ENCODE measurements at places on chromosomes 6 and 20.

GRCh38 chr20:56363491-56363890 lies 4.7 kb downstream of the FAM210B start:
- DNase-seq: no peak

DNA sequence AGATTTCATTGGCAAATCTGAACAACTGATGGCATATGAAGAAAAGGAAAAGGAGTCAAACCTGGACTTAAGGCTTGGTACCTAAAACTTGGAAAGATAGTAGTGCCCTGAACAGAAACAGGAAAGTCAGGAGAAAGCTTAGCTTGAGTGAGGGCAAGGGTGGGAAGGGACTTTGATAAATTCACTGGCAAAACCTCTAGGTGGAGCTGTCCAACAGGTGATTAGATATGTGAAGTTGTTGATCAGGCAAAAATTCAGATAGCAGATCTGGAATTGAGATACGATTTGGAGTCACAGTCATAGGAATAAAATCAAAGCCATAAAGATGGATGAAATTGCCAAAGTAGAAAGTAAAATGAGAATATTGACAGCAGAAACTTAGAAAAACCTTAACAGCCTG lies 16.1 kb upstream of the ZNF292 start:
- DNase-seq: no peak

GRCh38 chr20:2759603-2760296 lies 40.7 kb downstream of the CPXM1 start:
- no peak for DNase-seq

DNA sequence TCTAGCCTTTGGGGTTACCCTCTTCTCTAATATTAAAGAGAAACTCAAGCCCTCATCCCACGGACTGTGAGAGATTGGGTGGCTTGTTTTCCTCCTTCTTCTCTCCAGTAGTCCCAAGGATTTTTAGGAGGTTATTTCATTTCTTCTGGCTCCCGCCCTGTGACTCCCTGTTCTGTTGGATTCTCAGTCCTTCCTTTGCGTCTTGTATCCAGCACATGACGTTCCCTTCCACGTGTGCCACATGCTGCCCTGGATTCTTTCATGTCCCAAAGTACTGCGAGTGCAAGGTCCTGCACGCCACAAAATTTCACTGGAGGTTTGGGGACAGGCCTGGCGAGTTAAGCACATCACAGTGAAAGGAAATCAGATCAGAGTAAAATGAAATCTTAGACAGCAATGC lies 213.4 kb downstream of the PACRG start:
- DNase-seq: no peak

DNA sequence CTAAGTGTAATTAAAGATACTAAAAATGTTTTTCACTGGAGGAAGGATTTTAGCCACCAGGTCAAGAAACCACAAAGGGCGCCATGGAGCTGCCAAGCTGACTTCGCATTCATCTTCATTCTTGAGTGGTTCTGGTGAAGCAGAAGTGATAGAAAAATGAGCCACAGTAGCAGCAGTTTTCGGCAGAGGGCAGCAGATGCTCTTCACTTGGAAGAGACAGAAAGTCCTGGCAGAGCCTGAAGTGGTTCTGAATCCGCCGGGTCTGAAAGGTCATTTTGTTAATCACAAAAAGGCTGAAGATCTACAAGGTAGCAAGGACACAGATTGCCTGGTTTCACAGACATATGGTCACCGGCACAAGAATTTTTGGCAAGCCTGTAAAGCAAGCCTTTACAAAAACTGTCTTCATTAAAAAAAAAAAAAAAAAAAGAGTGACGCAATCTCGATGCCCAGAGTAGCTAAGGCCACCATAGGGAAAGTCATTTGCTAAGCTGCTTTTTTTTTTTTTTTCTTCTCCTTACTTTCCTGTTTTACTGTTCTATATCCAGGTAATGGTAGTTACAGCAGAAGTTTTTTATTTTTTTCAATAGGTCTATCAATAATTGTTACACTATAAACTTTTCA lies 345.1 kb upstream of the AGPAT4 start:
- DNase-seq: no peak

DNA sequence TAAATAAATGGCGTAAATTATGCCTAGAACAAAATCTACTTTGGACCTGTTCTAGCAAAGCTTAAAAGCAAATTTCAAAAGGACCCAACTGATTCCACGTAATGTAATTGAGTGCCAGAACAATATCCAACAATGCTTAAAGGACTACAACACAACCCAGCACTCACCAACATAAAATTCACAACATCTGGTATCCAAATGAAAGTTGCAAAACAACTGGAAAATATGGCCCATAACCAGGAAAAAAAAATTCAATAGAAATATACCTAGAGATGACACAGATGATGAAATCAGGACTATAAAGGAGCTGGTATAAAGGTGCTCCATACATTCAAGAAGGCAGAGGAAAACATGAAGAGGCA lies 14.1 kb downstream of the TUBB2B start:
- DNase-seq: no peak

GRCh38 chr6:144793744-144794143 lies 508.6 kb downstream of the UTRN start:
- no peak for DNase-seq

DNA sequence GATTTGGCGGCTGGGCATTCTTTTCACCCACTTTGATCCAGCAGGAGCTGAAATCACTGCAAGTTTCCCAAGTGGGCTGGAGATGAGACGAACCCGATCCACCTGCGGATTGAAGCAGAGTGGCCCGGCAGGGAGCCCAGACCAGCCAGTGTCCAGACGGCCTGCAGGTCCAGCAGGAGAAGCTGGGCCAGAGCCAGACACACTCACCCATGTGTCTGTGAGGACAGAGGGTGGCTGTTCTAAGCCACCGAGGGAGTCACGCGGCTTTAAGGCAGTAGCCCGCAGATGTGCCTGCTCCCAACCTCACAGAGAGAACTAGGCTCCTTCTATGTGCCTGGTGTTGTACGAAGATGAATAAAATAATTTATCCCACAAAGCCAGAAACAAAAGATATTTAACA lies 200.7 kb downstream of the WDR27 start:
- DNase-seq: no peak

DNA sequence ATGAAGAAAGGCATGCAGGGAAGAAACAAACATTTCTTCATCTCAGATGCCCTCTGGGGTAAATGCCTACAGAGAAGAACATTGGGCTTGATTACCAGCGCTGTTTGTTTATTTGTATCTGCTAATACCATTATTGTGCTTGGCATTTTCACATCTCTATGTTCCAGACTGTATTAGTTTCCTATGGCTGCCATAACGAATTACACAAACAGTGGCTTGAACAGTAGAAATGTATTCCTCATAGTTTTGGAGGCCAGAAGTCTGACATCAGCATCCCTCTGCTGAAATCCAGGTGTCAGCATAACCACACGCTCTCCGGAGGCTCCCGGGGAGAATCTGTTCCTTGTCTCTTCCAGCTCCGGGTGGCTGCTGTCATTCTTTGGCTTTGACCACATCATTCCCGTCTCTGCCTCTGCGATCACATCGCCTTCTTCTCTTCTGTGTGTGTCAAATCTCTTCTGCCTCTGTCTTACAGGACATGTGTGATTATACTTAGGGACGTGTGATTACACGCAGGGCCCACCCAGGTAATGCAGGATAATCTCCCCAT lies 241.6 kb upstream of the SUPT3H start:
- DNase-seq: no peak

GRCh38 chr6:27544612-27545260 lies 71.8 kb upstream of the ZNF184 start:
- DNase-seq: no peak

GRCh38 chr6:54878718-54879117 lies 32.1 kb downstream of the FAM83B start:
- DNase-seq: no peak

- no peak for DNase-seq
Observed at GRCh38 chr6:7777074-7777473, 51.2 kb downstream of the BMP6 start.

- DNase-seq: no peak
Observed at GRCh38 chr6:17935188-17936149, 52.0 kb downstream of the KIF13A start.

DNA sequence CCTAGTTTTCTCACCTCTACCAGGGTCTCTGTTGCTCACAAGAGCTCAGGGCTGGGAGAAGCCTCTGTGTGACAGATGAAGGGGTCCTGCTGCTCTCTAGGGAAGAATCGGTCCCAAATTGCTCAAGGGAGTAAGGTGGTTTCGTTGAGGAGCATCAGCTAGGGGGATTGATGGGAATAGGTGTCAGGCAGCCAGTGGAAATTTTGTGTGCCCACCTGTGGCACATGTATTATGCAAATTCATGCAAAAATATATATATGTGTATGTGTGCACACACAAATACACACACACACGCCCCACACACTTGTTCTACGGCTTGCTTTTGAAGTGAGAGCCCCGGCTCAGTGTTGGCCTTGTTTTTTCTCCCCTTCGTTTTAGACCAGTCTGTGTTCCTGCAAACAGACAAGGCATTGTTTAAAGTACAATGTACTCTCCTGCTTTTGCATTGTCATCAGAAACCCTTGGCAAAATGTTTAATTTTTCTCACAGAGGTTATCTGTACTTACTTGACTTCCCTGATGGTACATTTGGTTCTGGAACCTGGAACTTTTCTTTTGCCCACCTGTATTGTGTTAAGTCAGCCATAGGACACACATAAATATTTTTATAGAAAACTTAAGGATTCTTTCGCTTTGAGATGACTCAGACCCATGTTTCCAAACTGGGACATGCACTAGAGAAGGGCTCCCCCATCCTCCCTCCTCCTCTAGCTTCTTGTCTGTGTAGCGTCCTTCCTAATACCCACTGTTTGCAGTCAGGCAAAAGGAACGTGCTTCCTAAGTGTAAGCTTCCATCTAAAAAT lies 26.7 kb downstream of the FOXO3 start:
- no peak for DNase-seq

DNA sequence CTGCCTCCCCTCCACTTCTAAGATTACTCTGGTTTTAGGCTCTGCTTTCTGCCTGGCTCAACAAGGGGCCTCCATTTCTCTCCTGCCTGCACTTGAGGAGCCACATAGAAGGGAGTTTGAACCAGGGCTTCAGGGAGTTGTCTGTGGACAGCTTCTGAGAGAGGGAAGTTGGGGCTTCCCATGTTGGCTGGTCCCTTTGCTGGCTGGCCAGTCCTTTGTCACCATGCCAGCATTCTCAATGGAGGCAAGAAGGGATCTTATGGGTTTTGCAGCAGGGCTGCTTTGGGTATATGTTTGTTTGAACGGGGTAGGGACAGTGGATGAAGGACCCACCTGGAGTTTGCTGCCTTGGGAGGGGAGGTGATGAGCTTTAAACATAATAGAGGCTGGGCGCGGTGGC lies 124.9 kb downstream of the CARMIL1 start:
- DNase-seq: no peak

GRCh38 chr6:138815797-138816528 lies 20.1 kb downstream of the ECT2L start:
- DNase-seq: no peak

DNA sequence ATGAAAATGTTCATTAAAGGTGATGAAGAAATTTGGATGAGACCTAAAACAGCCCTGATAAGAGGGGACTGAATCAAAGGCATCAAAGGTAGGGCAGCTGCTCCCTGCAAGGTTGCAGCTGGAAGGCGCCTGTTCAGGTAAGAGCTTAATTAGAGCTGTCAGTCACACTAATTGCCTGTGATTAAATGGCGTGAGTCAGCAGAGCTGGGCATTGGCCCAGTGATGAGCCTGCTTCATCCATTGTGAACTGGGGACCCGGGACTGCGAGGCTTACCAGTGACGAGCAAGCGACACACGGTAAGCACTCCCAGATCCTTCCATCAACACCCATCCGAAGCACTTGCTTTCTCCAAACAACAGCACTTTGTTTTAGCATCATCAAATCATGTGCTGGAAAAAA lies 621.5 kb upstream of the CDH4 start:
- DNase-seq: no peak

DNA sequence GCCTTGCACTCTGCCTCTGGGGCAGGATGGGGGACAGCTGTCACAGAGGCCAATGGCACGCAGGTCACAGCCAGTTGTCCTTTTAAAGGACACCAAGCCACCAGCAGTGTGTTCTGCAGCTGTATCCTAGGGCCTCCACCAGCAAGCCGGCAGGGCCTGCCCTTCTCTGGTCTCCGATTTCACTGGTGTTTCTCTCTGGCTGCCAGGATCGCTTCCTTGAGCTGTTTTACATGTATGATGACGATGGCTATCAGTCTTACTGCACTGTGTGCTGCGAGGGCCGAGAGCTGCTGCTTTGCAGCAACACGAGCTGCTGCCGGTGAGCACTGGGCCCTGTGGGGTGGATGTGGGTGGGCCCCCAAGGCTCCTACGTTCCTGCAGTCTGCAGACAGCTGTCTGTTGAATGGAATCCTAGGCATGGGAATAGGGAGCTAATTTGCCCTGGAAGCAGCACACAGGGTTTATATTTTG lies 22.7 kb upstream of the MAPRE1 start:
- no peak for DNase-seq

DNA sequence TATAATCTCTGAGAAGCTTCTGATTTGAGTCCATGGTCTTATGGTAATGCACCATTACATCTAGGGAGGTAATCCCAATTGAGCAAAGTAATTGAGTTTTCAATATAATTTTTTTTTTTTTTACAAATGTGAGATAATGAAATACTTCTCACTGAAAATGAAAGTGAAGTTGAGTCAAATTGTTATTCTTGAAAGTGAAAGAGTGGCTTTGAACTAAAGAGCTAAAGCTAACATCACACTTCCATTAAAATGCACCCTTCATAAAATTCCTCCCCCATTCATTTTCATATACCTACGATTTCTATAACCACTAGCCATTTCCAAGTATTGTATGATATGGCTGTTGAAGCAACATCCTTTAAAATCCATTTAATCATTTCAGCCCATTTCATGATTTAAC lies 149.1 kb upstream of the IMPG1 start:
- no peak for DNase-seq

DNA sequence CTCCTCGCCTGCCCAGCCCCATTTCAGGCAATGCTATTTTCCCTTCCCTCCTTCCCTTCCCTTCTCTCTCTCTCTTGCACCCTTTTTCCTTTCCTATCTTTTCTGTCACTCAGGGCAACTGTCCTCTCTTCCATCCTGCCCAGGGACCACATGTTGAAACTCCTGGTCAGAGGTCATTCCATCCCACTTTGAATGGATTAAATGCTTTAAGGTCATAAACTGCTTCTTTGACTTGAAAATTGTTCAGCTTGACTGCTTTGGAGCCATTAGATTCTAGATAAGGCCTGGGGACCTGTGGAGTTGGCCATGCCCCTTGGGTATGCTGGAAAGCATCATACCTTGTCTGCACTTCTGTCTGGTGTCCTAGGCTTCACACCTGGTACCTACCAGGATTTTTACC lies 106.1 kb downstream of the DTNBP1 start:
- no peak for DNase-seq

GRCh38 chr6:115740907-115741306 lies 319.8 kb downstream of the FRK start:
- no peak for DNase-seq

DNA sequence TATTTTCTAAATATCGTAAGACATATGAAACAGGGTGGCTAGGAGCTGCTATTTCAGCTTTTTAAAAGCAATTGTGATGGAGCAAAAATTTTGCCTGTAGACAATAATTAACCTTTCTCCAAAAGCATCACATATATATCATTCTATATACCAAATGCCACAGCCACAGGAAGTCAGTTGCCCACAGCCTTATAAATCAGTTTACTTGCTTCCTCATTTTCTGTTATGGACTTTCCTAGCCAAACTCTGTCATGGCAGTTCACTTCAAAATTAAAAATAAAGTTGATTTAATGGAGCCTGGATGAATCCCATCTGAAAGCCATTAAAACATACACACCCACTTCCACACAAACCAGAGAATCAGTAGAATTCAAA lies 93.4 kb upstream of the NHSL1 start:
- DNase-seq: no peak

- DNase-seq: no peak
Observed at GRCh38 chr20:12255461-12255970, 337.8 kb downstream of the BTBD3 start.

- no peak for DNase-seq
Observed at GRCh38 chr20:63057171-63058117, 50.7 kb upstream of the BHLHE23 start.

Measured in stimulated activated CD8-positive, alpha-beta memory T cell treated with anti-CD3 and anti-CD28 coated beads, Interleukin-7, amount 100 ng/mL, for 1 hour (primary cell).